Mesenchymal stem cell (in vitro differentiated cells and primary cell): ENCODE measurements at places on chromosomes 16 and 17.

DNA sequence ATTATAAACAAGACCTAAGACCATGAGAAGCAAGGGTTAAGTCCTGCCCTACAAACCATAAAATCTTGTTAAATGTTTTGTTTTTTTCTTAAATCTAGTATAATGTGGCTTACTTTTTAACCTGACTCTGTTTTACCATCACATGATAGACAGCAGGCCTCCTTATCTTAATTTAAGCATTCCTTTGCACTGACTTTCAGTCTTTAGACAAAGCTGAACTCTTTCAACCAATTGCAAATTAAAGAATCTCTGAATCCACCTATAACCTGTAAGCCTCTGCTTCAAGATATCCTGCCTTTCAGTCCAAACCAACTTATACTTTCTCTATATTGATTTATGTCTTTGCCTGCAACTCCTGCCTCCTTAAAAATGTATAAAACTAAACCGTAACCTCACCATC is 478.5 kb downstream of the GRIN2A start:
- peaks cover 41% of the 10 kb centered on the region for H3K27me3 ChIP-seq
- no peaks in the 10 kb centered on the region for H3K36me3 ChIP-seq
- DNase-seq, result no peak
- H3K27ac ChIP-seq, result no peak overlapping the region
- H3K4me1 ChIP-seq, result no peaks in the 10 kb centered on the region

DNA sequence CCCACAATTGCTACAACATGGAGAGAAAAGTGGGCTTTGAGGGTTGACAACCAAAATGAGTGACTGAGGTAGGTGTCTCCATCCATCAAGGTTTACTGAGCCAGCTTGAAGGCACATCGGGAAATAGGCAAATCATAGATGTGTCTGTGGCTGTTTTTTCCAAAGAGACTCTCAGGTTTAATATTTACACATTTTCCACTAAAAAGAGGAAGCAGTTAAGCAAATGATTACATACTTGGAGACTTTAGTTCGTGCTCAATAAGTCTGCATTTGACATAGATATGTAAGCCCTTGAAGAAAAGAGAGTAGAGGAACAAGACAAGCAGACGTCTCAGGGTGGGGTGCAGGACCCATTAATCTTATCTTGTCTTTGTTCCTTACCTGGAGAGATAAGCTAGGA is 148.9 kb upstream of the COX10 start:
- no peak overlapping the region for H3K27ac ChIP-seq
- no peaks in the 10 kb centered on the region for H3K4me1 ChIP-seq
- H3K4me3 ChIP-seq, result no peak overlapping the region
- no peaks in the 10 kb centered on the region for H3K36me3 ChIP-seq
- no peak for DNase-seq
- no peaks in the 10 kb centered on the region for H3K27me3 ChIP-seq

GRCh38 chr16:89132194-89133005 is 38.7 kb downstream of the ACSF3 start:
- H3K27ac ChIP-seq, result no peak overlapping the region
- H3K36me3 ChIP-seq, result peaks cover 53% of the 10 kb centered on the region
- DNase-seq, result no peak
- H3K4me3 ChIP-seq, result no peak overlapping the region
- peaks cover 2% of the 10 kb centered on the region for H3K4me1 ChIP-seq
- H3K27me3 ChIP-seq, result no peaks in the 10 kb centered on the region

DNA sequence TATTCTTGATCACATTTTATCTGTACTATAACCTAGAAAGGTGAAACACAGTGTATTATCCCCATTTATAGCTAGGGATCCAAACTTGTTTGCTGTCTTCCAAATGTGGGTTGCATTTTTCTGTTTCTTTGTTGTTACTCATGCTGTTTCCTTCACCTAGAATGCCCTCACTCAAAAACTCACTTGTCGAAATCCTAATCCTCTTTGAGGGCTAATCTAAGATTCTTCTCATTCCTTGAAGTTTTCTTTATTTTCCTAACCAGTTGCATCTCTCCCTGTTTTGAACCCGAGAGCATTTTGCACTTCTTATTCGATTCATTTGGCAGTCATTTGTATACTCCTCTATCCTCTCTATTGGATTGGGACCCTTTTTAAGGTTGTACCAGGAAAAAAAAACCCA is 9.6 kb downstream of the CALCOCO2 start:
- H3K4me3 ChIP-seq, result peak overlapping the region; percentile 77
- no peak for DNase-seq
- H3K27me3 ChIP-seq, result no peaks in the 10 kb centered on the region
- peaks cover 2% of the 10 kb centered on the region for H3K36me3 ChIP-seq
- no peak overlapping the region for H3K27ac ChIP-seq

DNA sequence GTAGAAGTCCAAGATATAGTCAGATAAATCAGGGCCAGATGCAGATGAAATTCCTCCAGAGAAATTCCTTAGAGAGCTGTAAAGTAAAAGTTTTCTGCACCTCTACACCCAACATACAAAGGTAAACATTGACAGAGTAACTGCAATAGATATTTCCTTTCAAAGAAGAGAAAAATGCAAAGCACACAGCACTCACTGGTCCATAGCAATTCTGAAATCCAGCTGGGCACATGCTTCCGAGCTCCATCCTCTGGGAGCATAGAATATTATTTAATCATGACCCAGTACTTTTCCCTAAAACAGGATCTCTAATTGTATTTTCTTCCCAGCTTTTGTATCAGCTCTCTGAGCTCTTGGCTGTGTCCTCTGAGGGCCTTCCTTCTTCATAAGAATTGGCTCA is 239.5 kb upstream of the IRX3 start:
- no peak for DNase-seq
- no peak overlapping the region for H3K4me3 ChIP-seq
- H3K36me3 ChIP-seq, result no peaks in the 10 kb centered on the region
- H3K4me1 ChIP-seq, result no peaks in the 10 kb centered on the region
- H3K27ac ChIP-seq, result no peak overlapping the region

GRCh38 chr16:4679850-4680636 is 13.3 kb upstream of the NUDT16L1 start:
- H3K36me3 ChIP-seq, result peaks cover 46% of the 10 kb centered on the region
- no peaks in the 10 kb centered on the region for H3K27me3 ChIP-seq
- H3K27ac ChIP-seq, result no peak overlapping the region
- no peak for DNase-seq
- no peak overlapping the region for H3K4me3 ChIP-seq

DNA sequence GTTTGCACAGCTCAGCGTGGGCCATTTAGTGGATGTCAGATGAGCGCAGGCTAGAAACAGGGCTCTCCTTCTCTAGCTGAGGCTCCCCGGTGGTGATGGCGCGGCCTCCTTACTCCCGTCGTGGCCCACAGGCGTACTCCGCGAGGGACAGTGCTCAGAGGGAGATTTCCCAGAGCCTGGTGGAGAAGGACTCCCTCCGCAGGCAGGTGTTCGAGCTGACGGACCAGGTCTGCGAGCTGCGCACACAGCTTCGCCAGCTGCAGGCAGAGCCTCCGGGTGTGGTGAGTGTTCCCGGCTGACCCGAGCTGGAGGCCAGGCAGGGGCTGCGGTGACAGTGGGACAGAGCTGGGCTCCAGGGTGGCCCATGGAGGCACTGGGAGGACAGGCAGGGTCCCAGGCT is 21.4 kb downstream of the CARD14 start:
- no peak overlapping the region for H3K4me3 ChIP-seq
- no peak overlapping the region for H3K27ac ChIP-seq
- H3K36me3 ChIP-seq, result no peaks in the 10 kb centered on the region
- peaks cover 2% of the 10 kb centered on the region for H3K4me1 ChIP-seq

DNA sequence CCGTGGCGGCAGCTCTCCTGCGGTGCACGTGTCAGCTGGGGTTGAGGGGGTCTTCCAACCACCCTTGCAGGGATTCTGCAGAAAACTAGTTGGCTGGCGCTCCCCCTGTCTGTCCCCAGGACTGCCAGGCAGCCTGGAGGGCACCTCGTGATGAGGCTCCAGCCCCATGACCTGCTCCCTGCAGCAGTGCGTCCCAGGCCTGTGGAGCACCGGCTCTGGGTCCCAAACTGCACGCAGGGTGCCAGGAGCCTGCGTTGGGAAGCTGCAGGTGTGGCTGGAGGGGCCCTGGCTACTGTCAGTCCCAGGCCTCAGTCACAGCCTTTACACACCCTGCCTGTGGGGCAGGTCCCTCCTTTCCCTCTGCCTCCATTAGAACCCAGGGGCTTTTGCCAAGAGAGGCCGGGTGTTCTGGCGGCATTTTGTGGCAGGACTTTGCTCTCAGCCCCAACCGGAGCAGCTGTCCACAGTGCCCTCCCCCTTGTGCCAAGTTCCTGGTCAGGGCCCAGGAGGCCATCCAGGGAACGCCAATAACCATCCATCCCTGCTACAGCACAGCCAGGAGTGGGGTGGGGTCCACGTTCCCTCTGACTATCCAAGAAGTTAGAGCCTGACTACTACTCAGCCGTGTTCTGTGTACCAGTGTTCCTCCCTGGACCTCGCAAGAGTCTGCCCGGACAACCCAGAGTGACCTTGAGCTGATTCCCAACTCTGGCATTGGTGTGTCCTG is 9.2 kb downstream of the CHMP6 start:
- peaks cover 40% of the 10 kb centered on the region for H3K36me3 ChIP-seq
- no peak for DNase-seq
- no peak overlapping the region for H3K27ac ChIP-seq
- peaks cover 32% of the 10 kb centered on the region for H3K27me3 ChIP-seq

GRCh38 chr16:54538276-54538675 is 251.7 kb upstream of the IRX3 start:
- no peaks in the 10 kb centered on the region for H3K4me1 ChIP-seq
- peaks cover 10% of the 10 kb centered on the region for H3K27me3 ChIP-seq
- DNase-seq, result no peak
- H3K27ac ChIP-seq, result no peak overlapping the region
- no peaks in the 10 kb centered on the region for H3K36me3 ChIP-seq

DNA sequence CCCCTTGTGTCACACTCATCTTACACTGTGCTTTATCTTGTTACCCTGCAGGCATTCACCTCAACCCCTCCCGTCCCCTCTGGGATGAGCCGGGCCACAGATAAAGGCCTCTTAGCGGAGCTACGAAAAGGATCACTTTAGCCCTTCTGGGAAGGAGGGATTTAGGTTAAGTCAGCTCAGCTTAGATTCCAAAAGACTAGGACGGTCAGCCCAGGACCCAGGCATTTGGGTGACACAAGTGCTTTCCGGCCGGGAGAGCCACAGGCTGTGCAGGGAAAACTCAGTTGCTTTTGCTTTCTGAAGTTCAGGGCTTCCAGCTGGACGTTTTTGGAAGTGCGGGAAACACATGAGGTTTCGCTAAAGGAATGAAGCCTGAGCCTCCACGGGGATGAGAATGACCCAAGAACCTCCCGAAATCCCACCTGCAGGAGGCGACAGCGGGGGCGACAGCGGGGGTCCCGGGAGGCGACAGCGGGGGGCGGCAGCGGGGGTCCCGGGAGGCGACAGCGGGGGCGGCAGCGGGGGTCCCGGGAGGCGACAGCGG is 11.6 kb upstream of the METRNL start:
- H3K27ac ChIP-seq, result no peak overlapping the region
- no peaks in the 10 kb centered on the region for H3K36me3 ChIP-seq
- H3K4me1 ChIP-seq, result peaks cover 16% of the 10 kb centered on the region

GRCh38 chr17:44444735-44445105 is 55.3 kb upstream of the ITGA2B start:
- H3K4me3 ChIP-seq, result no peak overlapping the region
- H3K27ac ChIP-seq, result peak overlapping the region; percentile 74
- DNase-seq, result peak; percentile 85

DNA sequence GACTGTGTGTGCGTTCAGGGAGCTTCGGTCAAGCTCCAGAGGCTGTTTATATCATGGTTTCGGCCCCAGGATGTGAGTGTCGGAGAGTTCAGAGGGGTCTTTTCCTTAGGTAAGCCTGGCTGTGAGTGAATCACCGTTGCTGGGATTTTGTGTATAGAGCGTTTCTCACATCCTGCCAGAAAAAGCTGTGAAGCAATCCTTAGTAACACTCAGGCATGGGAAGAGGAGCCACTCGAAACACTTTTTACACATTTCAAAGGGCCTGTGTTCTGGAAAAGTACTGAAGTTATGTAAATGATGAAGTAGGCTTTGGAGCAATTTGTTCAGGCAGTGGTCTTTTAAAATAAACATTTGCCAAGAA is 662 bp downstream of the PGS1 start:
- DNase-seq, result peak; percentile 98
- peaks cover 14% of the 10 kb centered on the region for H3K36me3 ChIP-seq
- H3K4me3 ChIP-seq, result peak overlapping the region; percentile 97
- H3K27ac ChIP-seq, result peak overlapping the region; percentile 89
- H3K27me3 ChIP-seq, result no peaks in the 10 kb centered on the region
- H3K4me1 ChIP-seq, result peaks cover 39% of the 10 kb centered on the region

DNA sequence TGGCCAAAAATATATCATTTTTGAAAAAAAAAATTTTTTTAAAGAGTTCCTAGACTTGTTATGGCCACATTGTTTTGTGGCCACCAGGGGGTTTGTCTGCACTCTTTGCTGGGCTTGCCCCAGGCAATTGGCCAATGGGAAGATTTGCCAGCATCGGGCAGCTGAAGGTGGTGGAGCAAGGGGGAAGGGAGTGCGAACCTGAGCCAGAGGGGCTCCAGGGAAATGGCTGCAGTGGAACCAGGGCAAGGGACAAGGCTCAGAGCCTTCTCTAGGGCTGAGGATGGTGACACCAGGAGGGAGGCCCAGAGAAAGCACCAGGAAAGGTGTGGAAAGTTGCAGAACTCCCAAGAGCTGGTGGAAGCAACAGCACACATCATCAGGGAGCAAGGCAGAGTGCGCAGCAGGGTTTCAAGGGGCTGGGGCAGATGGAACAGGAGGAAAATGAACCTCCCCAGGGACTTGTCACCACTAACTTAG is 15.5 kb upstream of the CMIP start:
- peak; percentile 59 for DNase-seq
- no peaks in the 10 kb centered on the region for H3K27me3 ChIP-seq
- H3K36me3 ChIP-seq, result no peaks in the 10 kb centered on the region
- H3K4me1 ChIP-seq, result peaks cover 7% of the 10 kb centered on the region
- H3K4me3 ChIP-seq, result no peak overlapping the region

DNA sequence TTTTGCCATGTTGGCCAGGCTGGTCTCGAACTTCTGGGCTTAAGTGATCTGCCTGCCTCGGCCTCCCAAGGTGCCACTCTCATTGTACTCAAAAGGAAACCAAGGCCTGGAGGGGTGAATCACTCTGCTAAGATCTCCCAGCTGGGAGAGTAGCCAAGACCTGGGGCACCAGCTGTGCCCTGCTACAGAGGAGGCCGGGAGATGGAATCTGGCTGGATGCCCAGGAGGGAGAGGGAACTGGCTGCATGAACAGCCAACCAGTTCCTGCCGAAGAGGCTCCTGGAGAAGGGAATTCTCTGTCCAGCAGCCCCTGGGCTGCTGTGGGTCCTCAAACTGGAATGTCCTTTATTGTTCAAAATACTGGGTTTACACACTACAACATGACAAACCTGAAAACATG is 238.7 kb upstream of the CIBAR2 start:
- no peaks in the 10 kb centered on the region for H3K36me3 ChIP-seq
- H3K27me3 ChIP-seq, result no peaks in the 10 kb centered on the region
- peak overlapping the region; percentile 67 for H3K27ac ChIP-seq
- peaks cover 27% of the 10 kb centered on the region for H3K4me1 ChIP-seq
- H3K4me3 ChIP-seq, result no peak overlapping the region
